Ecto neural progenitor cell (in vitro differentiated cells): ENCODE measurements at places on chromosomes 4 and X.

DNA sequence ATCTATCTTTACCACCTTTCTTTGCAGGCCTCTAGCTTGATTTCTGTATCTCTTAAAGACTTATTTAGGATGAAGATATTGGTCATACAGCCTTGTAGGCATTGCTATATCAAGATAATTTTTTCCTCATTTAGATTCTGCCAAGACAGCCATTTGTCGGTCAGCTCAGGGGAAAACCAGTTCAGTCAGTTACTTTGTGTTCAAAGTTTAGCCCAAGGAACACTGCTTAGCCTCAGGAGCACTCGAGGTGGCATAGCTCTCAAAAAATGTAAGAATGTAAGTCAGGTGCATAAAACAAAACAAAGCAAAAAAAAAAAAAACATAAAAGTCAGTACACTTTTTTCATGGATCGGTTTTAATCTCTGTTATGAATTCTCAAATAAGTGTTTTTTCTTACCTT is 43.4 kb downstream of the NRK start:
- no peak for DNase-seq

GRCh38 chr4:25013756-25014661 is 16.7 kb downstream of the LGI2 start:
- no peak for DNase-seq

- no peak for DNase-seq
These were observed 25.6 kb downstream of the NR0B1 start for GRCh38 chrX:30283456-30284200.

DNA sequence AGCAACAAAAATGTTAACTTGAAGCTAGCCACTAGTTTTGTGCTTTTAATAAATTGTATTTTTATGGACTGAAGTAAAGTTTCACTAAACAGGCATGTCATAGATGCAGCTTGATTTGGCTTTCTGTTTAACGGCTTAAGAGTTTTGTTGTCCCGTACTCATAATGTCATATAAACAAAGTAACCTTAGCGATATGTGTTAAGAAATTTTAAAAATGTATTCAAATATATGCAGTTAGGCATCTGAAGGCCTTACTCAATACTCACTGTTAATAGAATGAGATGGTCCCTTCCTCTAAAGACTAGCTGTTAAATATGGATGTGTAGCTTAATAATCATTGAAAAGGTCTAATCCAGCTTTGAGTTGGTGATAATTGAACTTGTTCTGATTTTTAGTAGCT is 1.0 kb upstream of the SCLT1 start:
- no peak for DNase-seq

GRCh38 chrX:123303429-123303828 is 119.4 kb downstream of the GRIA3 start:
- DNase-seq, result no peak

- no peak for DNase-seq
These were observed 64.2 kb upstream of the SYTL5 start for GRCh38 chrX:37942170-37942569.

- no peak for DNase-seq
These were observed 50.3 kb downstream of the CHRDL1 start for GRCh38 chrX:110745288-110745687.

- DNase-seq, result no peak
These were observed 507.0 kb downstream of the PPARGC1A start for GRCh38 chr4:23382879-23383278.

- DNase-seq, result no peak
These were observed 135.9 kb upstream of the EOLA2 start for GRCh38 chrX:150074175-150074574.

DNA sequence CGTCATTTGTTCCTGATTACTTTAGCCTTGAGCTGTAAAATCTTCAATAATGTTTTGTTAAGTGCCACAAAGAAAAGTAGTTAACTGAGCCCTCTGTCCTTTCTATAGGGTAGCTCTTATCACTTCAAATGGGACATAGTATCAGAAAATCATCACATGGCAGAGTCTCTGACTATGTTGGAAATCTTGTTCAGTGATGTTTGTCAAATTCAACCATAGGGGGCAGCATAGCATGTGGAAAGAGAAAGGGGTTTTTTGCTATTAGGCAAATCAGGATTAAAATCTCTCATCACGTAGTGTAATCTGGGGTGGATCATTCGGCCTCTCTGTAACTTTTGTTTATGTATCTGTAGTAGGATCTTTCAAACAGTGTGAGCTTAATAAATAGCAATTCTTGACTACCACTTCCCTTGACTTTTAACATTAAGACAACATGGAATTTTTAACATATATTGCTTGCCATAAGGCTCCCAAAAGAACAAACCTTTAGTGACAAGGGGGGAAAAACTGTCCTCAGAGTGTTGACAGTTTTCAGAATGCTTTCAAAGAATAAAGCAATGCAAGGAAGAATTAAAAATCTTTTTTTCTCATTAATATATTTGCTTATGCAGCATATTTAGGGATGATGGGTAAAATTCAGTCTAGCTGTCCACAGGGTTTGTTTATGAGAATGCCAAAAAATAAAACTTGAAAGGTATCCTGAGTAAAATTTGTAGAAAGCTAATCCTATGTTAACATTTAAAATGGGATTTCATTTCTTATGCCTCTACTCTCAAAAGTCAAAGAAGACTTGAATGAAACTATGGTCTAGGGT is 127.2 kb downstream of the FBXW7 start:
- DNase-seq, result no peak

- no peak for DNase-seq
These were observed 78.0 kb downstream of the CHRNA9 start for GRCh38 chr4:40412866-40413795.

DNA sequence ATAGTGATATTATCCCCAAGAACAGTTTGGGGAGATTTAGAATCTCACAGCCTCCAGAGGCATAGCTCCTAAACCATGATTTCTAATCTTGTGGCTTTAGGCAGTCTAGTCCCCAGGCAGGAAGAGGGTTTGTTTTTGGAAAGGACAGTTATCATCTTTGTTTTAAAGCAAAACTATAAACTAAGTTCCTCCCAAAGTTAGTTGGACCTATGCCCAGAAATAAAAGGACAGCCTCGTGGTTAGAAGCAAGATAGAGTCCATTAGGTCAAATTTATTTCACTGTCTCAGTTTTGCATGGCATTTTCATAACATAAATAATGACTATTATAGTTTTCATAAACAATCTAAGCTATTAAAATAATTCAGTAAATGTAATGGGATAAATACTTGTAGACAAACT is 120.5 kb downstream of the MAGEC2 start:
- no peak for DNase-seq

DNA sequence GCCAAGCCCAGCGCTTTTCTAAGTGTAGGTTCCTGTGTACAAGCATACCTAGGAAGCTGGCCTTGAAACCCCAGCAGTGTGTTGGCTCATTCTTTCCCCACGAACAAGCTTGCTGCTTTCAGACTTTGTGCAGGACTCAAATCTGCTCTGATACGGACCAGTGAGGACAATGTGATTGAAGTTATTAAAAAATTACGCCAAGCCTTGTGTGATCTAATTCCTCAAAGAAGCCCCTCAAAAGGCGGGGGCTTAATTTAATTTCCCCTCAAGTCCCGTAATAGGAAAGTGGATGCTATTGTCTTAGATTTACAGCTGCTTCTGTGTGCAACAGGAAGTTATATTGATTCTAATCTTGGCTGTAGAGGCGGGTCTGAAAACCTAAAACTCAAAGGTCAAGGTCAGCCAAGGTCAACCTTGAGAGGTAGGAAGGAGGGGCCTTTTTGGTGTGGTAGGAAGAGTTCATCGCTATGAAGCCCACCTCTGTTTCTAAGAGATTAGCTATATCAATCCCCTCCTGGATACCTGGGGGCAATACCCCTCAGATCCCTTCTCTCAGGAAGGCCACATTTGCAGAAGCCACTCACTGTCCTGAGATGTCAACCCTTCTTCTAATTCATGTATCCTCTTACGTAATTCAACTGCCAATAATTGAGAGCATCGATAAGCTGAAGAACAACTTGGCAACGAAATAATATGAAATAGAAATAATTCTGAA is 45.1 kb downstream of the TBC1D9 start:
- DNase-seq, result no peak

GRCh38 chr4:95513022-95513421 is 35.8 kb downstream of the UNC5C start:
- DNase-seq, result no peak

DNA sequence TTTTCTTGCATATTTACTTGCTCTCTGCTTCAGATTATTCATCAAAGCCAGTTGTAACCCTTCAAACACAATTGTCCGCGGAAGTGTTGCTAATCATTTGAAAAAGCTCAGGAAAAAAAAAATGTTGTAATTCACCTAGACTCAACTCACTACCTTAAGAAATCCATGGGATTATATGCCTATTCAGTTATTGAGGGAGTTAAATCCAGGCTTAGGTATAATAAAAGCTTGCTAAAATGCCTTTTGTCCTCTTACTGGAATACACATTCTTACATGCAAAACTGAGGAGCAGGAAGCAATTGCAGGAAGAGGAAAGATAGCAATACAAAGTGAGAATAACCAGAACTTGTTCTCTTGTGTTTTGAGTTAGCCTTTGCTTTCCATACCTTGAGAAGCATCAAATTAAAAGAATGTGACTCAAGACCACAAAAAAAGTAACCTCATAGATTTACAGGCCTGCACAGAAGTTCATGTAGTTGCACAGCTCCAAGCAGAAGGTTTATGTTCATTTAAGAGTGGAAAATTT is 91.4 kb upstream of the FAM241A start:
- no peak for DNase-seq

GRCh38 chr4:48780865-48781214 is 761 bp upstream of the FRYL start:
- no peak for DNase-seq

DNA sequence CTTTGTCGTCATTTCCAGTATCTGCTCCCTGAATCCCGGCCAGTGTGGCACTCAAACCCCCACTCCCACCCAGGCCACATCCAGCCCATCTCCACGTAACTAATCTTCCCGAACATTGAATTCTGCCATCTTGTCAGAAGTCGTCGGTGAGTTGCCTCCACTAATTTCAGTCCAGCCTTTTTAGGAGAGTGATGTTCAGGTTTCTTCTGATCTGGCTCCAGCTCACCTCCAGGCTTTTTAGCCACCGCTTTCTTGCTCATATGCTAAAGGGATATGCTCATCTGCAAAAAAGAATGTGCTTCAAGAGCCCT is 1.3 kb downstream of the TMEM165 start:
- DNase-seq, result no peak

- no peak for DNase-seq
These were observed 22.0 kb downstream of the CT47C1 start for GRCh38 chrX:119094819-119095218.
